ENCODE measurements at places on chromosomes 4 and X.
A peak's percentile ranks its signal among the peaks of the same experiment; 100 is the strongest.

DNA sequence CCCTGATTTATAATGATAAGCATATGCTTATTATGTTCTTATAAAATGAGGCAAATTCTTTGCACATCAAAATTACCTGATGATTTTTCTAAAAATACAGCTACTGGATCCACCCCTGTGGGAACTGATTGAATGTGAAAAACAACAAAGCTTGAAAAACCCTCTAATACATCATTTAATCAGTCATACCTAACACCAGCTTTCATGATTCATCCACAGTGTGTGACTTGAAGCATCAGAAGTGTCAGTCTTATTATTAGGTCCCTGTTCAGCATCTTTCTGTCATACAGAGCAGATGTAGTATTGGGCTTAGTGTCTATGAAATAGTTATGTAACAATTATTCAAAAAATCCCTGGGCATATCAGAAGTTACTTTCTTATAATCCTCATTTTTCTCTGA lies 671.3 kb upstream of the GALNT7 start:
- no peaks in the 10 kb centered on the region for H3K36me3 ChIP-seq
- H3K4me1 ChIP-seq = no peaks in the 10 kb centered on the region
- no peaks in the 10 kb centered on the region for H3K27me3 ChIP-seq
- H3K27ac ChIP-seq = no peak overlapping the region
- no peak for ATAC-seq

DNA sequence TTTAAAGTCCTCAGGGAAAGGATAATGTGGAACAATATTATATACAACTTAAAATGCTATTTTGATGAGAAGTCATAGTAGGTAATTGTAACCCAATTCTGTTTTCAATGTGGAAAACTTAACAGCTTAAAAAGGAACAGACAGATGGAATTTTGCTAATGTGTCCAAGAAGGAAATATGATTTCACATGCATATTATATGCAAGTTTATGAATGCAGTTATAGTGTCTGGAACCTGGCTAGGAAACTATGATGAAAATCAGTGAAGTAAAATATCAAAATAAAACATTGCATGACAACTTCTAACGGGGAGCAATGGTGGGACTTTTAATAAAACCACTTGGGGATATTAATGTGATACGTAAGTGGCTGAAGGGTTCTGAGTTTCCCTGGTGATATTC lies 152.6 kb upstream of the HAND2 start:
- no peak overlapping the region for H3K4me3 ChIP-seq
- H3K27me3 ChIP-seq = peaks cover 6% of the 10 kb centered on the region
- no peaks in the 10 kb centered on the region for H3K4me1 ChIP-seq
- no peaks in the 10 kb centered on the region for H3K36me3 ChIP-seq
- no peak for ATAC-seq

GRCh38 chrX:22526339-22526738 lies 253.6 kb downstream of the CBLL2 start:
- H3K36me3 ChIP-seq = no peaks in the 10 kb centered on the region
- H3K4me3 ChIP-seq = no peak overlapping the region
- ATAC-seq = no peak
- H3K4me1 ChIP-seq = no peaks in the 10 kb centered on the region
- no peaks in the 10 kb centered on the region for H3K27me3 ChIP-seq

DNA sequence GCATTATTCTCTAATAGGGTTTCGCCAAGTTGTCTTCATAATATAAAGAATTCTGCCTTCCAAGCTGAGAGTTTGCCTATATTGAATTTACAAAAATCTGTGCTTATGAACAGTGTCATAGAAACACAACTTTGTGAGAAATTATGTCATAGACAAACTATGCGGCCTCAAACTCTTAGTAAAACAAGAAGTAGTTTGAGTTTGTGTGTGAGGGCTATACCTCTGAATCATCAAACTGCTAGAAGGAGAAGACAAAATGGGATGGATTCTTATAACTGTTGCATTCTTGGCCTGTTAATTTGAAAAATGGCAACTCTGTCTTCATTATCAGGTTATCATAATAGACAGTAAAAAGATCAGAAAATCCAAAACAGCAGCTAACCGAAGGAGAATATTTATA lies 46.1 kb upstream of the NAP1L5 start:
- H3K4me1 ChIP-seq = peaks cover 10% of the 10 kb centered on the region
- no peak overlapping the region for H3K27ac ChIP-seq
- ATAC-seq = no peak
- peaks cover 77% of the 10 kb centered on the region for H3K36me3 ChIP-seq

DNA sequence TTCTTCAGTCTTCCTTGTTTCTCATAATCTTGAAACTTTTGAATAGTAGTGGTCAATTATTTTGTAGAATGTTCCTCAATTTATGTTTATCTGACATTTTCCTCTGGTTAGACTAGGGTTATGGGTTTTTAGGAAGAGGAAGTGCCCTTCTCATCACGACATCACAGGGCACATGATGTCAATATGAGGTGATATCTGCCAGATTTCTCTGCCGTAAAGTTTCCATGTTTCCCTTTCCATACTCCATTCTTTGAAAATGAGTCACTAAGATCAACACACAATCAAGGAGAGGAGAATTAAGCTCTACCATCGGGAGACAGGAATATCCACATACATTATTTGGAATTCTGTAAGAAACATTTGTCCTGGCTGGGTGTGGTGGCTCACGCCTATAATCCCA lies 28.4 kb downstream of the RP2 start:
- no peaks in the 10 kb centered on the region for H3K27me3 ChIP-seq
- H3K36me3 ChIP-seq = peaks cover 33% of the 10 kb centered on the region
- ATAC-seq = no peak
- H3K4me1 ChIP-seq = no peaks in the 10 kb centered on the region

- H3K27me3 ChIP-seq = peaks cover 3% of the 10 kb centered on the region
- no peak overlapping the region for H3K4me3 ChIP-seq
- H3K27ac ChIP-seq = no peak overlapping the region
- peaks cover 3% of the 10 kb centered on the region for H3K4me1 ChIP-seq
- no peak for ATAC-seq
Observed at GRCh38 chr4:105548483-105548882, 3.9 kb upstream of the ARHGEF38 start.

GRCh38 chr4:152988721-152989553 lies 52.8 kb downstream of the FHDC1 start:
- no peak overlapping the region for H3K27ac ChIP-seq
- no peak for ATAC-seq
- no peaks in the 10 kb centered on the region for H3K36me3 ChIP-seq
- H3K4me3 ChIP-seq = no peak overlapping the region
- H3K4me1 ChIP-seq = no peaks in the 10 kb centered on the region
- no peaks in the 10 kb centered on the region for H3K27me3 ChIP-seq

- ATAC-seq = no peak
- no peak overlapping the region for H3K27ac ChIP-seq
- H3K36me3 ChIP-seq = no peaks in the 10 kb centered on the region
- no peak overlapping the region for H3K4me3 ChIP-seq
Observed at GRCh38 chr4:16858275-16858752, 40.1 kb downstream of the LDB2 start.

GRCh38 chrX:17759990-17760389 lies 22.7 kb downstream of the SCML1 start:
- H3K27ac ChIP-seq = no peak overlapping the region
- H3K27me3 ChIP-seq = no peaks in the 10 kb centered on the region
- no peak overlapping the region for H3K4me3 ChIP-seq

DNA sequence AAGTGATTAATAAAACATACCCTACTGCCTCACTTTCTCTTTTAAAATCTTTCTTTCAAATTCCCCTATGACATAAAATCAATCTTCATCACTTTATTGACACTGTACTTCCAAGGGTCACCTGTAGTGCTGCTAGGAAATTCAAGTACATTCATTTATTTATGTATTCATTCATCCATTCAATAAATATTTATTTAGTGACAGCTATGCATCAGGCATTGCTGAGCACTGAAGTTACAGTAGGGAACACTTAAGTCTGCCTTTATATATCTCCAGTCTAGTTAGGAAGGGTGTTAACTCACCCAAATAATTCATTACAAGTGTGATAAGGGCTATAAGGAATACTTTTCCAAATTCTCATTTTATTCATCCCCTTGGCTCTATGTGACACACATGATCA lies 2.3 kb downstream of the SYTL5 start:
- H3K4me3 ChIP-seq = peak overlapping the region; percentile 1
- H3K4me1 ChIP-seq = peaks cover 10% of the 10 kb centered on the region
- no peaks in the 10 kb centered on the region for H3K36me3 ChIP-seq
- ATAC-seq = no peak

DNA sequence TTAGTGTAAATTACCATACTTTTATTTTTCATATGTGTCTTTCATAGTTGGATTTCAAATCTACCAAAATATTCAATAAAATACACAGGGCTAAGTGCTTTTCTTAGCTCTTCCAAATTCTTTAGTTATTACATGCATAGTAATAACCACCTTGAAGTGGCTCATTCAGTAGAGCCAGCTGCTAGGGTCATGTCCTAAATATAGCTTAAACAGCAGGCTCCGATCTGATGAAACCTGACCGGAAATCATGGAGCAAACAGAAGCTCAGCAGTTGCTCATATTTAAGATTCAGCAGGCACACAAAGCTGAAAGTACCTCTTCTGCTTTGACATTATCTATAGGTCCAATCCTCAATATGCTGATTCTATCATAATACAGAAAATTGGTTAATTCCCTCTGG lies 1470.4 kb downstream of the ADGRL3 start:
- no peaks in the 10 kb centered on the region for H3K27me3 ChIP-seq
- no peak for ATAC-seq
- no peak overlapping the region for H3K4me3 ChIP-seq
- H3K27ac ChIP-seq = no peak overlapping the region
- no peaks in the 10 kb centered on the region for H3K4me1 ChIP-seq

DNA sequence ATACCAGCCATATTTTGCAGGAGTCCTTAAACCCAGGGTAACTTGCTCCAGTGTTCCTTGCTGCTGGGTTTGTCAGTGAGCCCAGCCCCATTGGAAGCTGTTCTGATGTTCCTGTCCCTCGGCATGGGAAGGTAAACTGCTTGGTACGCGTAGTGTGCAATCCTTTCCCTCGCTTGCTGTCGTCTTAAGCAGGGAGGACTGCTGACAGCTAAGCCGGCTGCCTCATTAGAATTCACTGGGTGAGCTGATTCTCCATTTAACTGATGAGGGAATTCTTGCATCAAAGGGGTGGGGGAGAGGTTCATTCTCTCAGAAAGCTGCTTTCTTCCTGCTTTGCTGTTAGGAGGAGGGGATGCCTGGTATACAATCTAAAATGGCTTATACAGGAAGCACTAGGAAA lies 164.6 kb downstream of the MID1IP1 start:
- H3K27me3 ChIP-seq = no peaks in the 10 kb centered on the region
- H3K36me3 ChIP-seq = no peaks in the 10 kb centered on the region
- H3K4me1 ChIP-seq = peaks cover 2% of the 10 kb centered on the region
- H3K4me3 ChIP-seq = no peak overlapping the region
- no peak overlapping the region for H3K27ac ChIP-seq

DNA sequence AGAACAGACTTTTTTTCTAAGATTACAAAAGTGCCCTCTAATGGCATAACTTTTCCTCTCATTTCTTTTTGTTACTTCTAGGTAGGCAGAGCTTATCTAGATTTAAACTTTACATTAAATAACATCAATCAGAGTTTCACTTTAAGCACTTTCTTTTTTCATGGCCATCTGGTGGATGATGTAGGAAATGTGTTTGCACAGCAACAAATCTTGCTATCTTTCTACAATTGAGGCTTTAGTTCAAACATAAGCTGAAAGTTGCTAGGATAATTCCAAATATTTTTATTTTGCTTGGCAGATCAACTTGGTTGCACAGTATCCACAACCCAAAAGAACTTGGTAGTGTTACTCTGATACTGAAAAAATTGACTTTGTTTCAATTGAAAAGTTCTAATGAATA lies 22.0 kb downstream of the NDNF start:
- H3K4me3 ChIP-seq = no peak overlapping the region
- no peaks in the 10 kb centered on the region for H3K4me1 ChIP-seq
- no peak overlapping the region for H3K27ac ChIP-seq
- no peaks in the 10 kb centered on the region for H3K36me3 ChIP-seq

DNA sequence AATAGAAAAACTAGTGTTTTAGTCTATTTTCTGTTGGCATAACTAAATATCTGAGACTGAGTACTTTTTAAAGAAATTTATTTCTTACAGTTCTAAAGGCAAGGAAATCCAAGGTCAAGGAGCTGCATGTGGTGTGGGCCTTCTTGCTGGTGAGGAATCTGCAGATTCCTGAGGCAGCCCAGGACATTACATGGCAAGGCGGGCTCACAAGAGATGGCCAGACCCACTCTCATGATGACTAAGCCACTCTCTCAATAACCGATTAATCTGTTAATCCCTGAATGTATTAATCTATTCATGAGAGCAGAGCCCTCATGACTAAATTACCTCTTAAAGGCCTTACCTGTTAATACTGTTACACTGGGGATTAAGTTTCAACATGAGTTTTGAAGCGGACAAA lies 340.8 kb downstream of the GRXCR1 start:
- no peaks in the 10 kb centered on the region for H3K27me3 ChIP-seq
- H3K4me1 ChIP-seq = no peaks in the 10 kb centered on the region
- no peak overlapping the region for H3K4me3 ChIP-seq

DNA sequence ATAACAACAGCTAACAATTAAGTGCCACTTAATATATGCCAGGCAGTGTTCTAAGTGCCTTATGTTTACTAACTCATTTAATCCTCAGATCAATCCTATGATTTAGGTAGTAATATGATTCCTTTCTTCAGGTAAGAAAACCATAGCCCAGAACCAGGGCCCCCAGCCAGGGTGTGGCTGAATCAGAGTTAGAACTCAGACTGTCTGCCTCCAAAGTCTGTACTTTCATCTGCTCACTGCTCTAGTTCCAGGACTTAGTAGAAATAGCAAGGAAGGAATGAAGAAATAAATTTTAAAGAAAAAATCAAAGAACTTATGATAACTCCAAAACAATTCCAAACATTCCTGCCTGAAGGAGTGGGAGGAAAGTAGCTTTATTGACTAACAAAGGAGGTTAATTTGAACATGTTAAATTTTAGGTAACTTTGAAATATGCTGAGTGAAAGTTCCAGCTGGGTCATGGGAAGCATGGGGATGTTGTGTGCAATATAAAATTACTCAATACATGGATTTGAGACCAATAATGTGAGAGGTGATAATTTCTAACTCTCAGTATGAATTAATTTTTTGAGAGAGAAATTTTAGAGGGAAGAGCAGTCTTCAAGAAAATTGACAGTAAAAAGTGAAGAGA lies 8.8 kb upstream of the ADH1C start:
- no peaks in the 10 kb centered on the region for H3K36me3 ChIP-seq
- H3K4me1 ChIP-seq = no peaks in the 10 kb centered on the region
- H3K4me3 ChIP-seq = no peak overlapping the region
- no peak for ATAC-seq

- no peak overlapping the region for H3K4me3 ChIP-seq
- H3K27ac ChIP-seq = no peak overlapping the region
- no peaks in the 10 kb centered on the region for H3K4me1 ChIP-seq
- ATAC-seq = no peak
- peaks cover 7% of the 10 kb centered on the region for H3K27me3 ChIP-seq
Observed at GRCh38 chr4:67346654-67347053, 198.6 kb downstream of the CENPC start.

- peak; percentile 60 for ATAC-seq
- no peaks in the 10 kb centered on the region for H3K36me3 ChIP-seq
- peak overlapping the region; percentile 85 for H3K27ac ChIP-seq
- H3K27me3 ChIP-seq = no peaks in the 10 kb centered on the region
- peak overlapping the region; percentile 78 for H3K4me3 ChIP-seq
Observed at GRCh38 chr4:3044870-3045819, 29.2 kb downstream of the HTT-AS start.

Data from activated T-helper 17 cell treated with anti-CD3 and anti-CD28 coated beads, Interleukin-2, amount 50 U/mL, for 72 hours (primary cell).